ENCODE measurements at places on chromosomes 2 and 18. TPM values are rescaled to one million over a fixed set of nuclear protein-coding genes. Genes with fewer than 3 reads are reported as not detected.

GRCh38 chr18:12884406-12885323, 628 bp upstream of the PTPN2 start:
- DNase-seq: no peak

GRCh38 chr2:43478412-43479086, 117.3 kb downstream of the THADA start:
- DNase-seq: no peak

DNA sequence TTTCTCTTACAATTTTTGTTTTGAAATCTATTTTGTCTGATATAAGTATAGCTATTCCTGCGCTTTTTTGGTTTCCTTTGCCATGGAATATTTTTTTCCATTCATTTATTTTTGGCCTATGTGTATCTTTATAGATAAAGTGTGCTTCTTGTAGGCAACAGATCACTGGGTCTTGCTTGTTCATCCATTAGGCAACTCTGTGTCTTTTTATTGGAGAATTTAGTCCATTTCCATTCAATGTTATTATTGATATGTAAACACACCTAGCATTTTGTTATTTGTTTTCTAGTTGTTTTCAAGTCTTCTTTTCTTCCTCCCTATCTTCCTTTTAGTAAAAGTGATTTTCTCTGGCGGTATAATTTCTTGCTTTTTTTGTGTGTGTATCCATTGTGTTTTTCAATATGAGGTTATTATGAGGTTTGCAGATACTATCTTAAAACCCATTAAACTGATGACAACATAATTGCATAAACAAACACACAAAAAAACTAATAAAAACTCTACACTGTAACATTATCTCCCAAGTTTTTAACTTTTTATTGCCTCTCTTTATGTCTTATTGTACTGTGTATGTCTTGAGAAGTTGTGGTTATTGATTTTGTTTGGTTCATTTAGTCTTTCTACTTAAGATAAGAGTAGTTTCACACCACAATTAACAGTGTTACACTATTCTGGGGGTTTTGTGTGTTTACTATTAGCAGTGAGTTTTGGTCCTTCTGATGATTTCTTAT, 71.6 kb downstream of the ANKRD62 start:
- no peak for DNase-seq

GRCh38 chr2:217086718-217087117, 226.9 kb upstream of the TNP1 start:
- no peak for DNase-seq

The PMAIP1 gene
- polyA plus RNA-seq: 39.6 TPM

The ANKRD62 gene
- not detected for polyA plus RNA-seq

DNA sequence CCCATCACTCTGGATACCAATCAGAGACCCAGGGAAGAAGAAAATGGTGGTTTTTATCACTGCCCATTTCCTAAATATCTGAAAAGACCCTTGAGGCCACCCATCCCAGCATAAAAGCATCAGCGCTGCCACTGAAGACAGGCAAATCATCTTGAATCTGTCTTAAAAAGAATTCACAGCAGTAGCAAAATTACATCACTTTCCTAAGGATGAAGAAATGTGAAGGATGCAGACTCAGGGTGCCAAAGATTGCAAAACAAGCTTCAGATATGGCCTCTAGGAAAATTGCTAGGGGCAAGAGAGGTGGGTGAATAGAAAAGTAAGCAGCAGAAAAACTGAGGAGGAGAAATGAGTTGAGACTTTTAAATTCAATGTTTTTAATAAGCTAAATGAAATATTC, 70.0 kb downstream of the SLC25A12 start:
- DNase-seq: no peak

- no peak for DNase-seq
Observed at GRCh38 chr2:114542695-114543094, 100.3 kb downstream of the DPP10 start.

GRCh38 chr18:5584746-5585417, 41.1 kb upstream of the EPB41L3 start:
- no peak for DNase-seq

DNA sequence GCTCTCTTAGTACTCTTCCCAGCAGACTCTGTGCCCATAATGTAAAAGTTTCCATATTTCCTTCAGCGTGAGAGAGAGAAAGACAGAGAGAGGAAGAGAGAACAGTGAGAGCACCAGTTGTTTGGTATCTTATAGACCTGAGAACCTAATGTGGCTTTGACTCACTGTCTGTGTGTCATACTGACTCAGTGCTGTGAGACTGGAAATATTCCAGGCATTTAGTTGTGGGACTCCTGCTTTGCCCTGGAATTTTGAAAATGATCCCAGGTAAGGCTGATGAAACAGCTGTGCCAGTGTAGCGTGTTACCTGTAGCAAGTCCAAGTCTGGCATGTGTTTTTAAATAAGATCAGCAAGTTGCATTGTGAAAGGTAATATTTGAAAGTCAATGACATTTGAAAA, 87.9 kb upstream of the KCNH7 start:
- DNase-seq: no peak

GRCh38 chr18:3305933-3306332, 44.0 kb downstream of the MYL12B start:
- no peak for DNase-seq

GRCh38 chr2:204748286-204748685, 203.0 kb downstream of the PARD3B start:
- no peak for DNase-seq

The LBH gene
- 136 TPM for polyA plus RNA-seq

- DNase-seq: no peak
Observed at GRCh38 chr2:29603341-29603740, 318.0 kb downstream of the ALK start.

The HMSD gene
- polyA plus RNA-seq: not detected

The SMPD4 gene
- 26.1 TPM for polyA plus RNA-seq

- no peak for DNase-seq
Observed at GRCh38 chr2:78890935-78891334, 134.6 kb upstream of the REG3G start.

The ALPP gene
- polyA plus RNA-seq: not detected

All from CD4-positive, alpha-beta memory T cell (primary cell).